Stimulated activated CD8-positive, alpha-beta memory T cell treated with anti-CD3 and anti-CD28 coated beads, Interleukin-4, amount 100 ng/mL, for 48 hours (primary cell): ENCODE measurements at places on chromosomes 5 and 9.

- peak; percentile 51 for DNase-seq
These were observed at the start of gene ITGA2 for GRCh38 chr5:52989025-52989780. Gene ITGA2 (plus strand): TSS chr5:52989352. CDS start chr5:52989469, 117 bp downstream.

- no peak for DNase-seq
These were observed 19.1 kb downstream of the IQGAP2 start for GRCh38 chr5:76422227-76422626.

GRCh38 chr9:114602620-114603019 lies 8.5 kb upstream of the TMEM268 start:
- DNase-seq, result no peak

- DNase-seq, result peak; percentile 24
These were observed 79.6 kb downstream of the TLR4 start for GRCh38 chr9:117783828-117784227.
